SK-MEL-5 (cell line): ENCODE measurements at places on chromosomes 5 and 9.

DNA sequence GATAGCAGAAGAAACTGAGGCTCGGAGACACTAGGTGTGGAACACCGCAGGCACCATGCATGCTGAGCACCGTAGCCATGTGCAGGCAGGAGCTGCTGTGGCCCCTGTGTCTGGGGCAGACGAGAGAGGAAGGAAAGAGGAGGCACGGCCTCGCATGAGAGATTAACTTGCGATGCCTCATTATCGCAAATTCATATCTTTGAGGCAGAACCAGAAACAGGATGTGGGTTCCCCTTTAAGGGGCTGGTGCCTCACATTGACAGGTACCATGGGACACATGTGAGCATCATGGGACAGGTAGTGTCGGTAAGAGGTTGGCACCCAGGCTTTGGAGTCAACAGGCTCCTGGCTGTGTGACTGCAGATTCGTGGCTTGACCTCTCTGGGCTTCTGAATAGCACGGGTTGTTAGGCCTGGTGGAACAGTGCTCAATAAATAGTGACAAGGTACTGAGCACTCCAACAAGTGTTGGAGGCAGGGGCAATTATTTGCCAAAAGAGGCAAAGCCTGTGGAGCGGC lies 40.8 kb downstream of the NAIF1 start:
- DNase-seq, result no peak

GRCh38 chr5:9782826-9783560 lies 152.8 kb upstream of the TAS2R1 start:
- no peak for DNase-seq

DNA sequence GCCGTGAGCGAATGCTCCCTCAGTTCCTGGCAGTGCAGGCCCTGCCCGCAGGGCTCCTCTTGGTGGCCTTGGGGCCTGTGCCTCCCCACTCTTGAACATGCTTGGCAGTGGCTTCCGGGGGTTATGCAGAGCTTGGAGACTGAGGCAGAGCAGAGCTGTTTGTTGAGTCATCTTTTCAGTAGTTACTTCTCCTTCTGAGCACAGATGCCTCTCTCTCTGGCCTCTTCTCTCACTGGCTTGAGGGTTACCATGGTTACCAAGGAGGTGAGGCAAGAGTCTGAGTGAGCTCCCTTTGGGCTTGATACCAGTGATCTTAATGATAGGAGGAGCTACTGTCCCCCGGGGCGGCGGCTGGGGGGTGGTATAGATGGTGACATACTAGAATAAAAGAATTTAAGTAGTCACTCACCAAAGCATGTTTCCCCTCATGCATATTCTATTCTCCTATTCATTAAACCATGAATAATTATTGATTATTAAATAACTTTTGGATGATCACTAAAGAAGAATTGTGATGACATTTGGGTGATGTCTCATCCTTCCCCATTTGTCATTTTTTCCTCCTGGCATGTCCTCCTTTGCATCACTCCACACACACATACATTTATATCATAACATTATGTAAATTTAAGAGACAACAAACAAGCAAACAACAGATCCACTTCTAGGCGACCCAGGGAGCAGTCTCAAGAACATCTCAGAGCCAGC lies 111.1 kb downstream of the ARHGAP26 start:
- DNase-seq, result no peak

DNA sequence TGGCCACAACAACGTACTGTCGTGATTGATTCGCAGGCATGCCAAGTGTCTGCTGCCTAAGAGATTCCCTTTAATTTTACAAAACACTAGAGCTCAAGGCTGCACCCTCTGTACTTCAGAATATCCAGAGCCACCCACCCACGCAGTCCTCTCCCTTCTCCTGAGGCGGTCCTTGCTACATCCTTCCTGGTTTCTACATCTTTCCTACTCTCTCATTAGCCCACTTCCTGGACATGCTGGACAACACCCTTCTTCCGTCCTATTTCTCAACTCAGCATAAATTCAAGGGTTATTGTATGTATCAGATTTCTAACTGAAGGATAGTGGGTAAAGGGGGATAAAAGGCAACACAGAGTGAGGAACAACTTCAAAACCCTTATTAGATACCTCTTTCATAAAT lies 148.4 kb upstream of the MAP3K1 start:
- no peak for DNase-seq

- no peak for DNase-seq
Observed at GRCh38 chr5:81238460-81238859, 5.3 kb downstream of the CKMT2 start.

GRCh38 chr9:18673179-18673578 lies 199.2 kb downstream of the ADAMTSL1 start:
- DNase-seq, result no peak

DNA sequence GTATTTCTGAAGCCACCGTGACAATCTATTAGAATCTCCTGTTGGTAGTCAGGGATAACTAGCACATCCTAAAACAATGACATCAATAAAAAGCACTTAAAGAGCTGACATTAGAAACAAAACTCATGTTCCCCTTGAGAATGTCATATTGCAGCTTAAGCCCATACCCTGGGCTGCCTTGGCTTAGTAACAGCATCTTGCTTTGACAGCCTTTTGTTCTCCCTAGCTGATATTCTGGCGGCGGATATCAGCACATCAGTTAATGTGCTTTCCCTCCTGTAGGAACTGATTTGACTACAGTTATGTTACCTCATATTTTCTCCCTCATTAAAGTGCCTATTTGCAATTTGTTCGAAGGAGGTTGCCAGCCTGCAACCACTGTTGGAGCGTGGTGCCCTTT lies 214.1 kb downstream of the CD180 start:
- DNase-seq, result no peak

DNA sequence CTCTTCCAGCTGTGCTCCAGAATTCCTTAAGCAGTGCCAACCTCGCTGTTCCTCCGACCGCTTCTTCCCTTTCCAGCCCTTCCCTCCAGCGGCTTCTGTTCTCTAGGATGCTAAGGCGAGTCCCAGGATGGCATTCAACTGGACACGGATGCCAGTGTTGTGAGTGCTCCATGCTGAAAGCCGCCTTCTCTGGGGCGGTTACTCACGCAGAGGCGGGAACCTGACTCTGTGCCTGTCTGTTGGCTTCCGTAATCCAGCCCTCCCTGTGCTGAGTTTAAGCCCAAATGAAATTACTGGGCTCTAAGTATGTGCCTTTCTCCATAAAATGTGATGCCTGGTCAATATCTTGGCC lies 20.2 kb downstream of the COL5A1 start:
- no peak for DNase-seq

DNA sequence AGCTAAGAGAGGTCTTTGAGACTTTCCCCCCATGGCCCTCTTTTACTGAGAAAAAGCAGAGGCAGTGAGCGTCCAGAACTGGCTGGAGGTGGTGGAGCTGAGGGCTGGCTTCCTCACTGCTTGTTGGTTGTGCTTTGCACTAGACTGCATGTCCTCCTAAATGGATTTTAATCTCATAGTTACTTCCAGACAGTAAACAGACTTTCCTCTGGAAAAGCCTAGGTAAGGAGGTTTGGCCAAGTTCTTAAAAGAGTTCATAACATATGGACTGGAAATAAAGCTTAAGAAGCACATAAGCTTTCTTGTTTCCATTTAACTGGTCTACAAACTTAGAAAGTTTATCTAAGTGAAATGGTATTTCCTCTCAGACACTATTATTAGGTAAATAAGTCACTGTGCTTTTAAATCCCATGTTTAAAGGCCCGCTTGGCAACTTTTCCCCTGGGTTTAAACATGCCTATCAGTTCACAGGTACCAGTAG lies 2.0 kb downstream of the ASPN start:
- DNase-seq, result no peak

GRCh38 chr5:9479990-9480389 lies 65.9 kb downstream of the SEMA5A start:
- no peak for DNase-seq
